T-cell (primary cell): ENCODE measurements at places on chromosomes 2 and 18. TPM values are rescaled to one million over a fixed set of nuclear protein-coding genes. Genes with fewer than 3 reads are reported as not detected.
A peak's percentile ranks its signal among the peaks of the same experiment; 100 is the strongest.

The C2orf66 gene
- not detected for total RNA-seq

The LRP1B gene
- total RNA-seq, result not detected

- no peaks in the 10 kb centered on the region for H3K4me1 ChIP-seq
- peaks cover 18% of the 10 kb centered on the region for H3K27me3 ChIP-seq
- peak overlapping the region; percentile 77 for H3K4me3 ChIP-seq
- H3K36me3 ChIP-seq, result no peaks in the 10 kb centered on the region
- no peak overlapping the region for H3K27ac ChIP-seq
These were observed 557 bp upstream of the DSG2 start for GRCh38 chr18:31497404-31497835.

- H3K4me1 ChIP-seq, result peaks cover 22% of the 10 kb centered on the region
- H3K4me3 ChIP-seq, result no peak overlapping the region
- H3K36me3 ChIP-seq, result peaks cover 16% of the 10 kb centered on the region
- H3K27ac ChIP-seq, result no peak overlapping the region
These were observed 35.7 kb downstream of the ODC1 start for GRCh38 chr2:10412380-10412779.

DNA sequence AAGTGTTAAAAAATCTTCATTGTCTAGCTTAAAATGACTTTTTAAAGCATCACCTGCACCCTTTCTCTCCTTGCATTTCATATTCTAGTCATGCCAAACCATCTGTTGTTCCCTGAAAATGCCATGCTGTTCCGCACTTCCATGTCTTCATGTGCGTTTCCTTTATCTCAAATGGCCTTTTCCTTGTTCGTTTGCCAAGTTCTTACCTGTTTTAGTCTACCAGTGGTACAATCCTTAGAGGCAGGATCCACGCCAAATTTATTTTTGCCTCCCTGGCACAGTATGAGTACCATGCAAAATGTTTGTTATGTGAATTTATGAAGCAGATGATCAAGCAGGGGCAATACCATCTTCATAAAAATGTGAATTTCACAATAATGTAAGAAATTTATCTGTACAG lies 37.0 kb downstream of the TMEFF2 start:
- no peak overlapping the region for H3K27ac ChIP-seq
- DNase-seq, result no peak
- H3K36me3 ChIP-seq, result no peaks in the 10 kb centered on the region
- no peaks in the 10 kb centered on the region for H3K27me3 ChIP-seq

- H3K4me3 ChIP-seq, result no peak overlapping the region
- peak overlapping the region; percentile 98 for H3K27ac ChIP-seq
- H3K27me3 ChIP-seq, result no peaks in the 10 kb centered on the region
- peaks cover 60% of the 10 kb centered on the region for H3K4me1 ChIP-seq
- H3K36me3 ChIP-seq, result no peaks in the 10 kb centered on the region
These were observed 145.3 kb upstream of the ITGA4 start for GRCh38 chr2:181311837-181312236.

The CFAP53 gene
- total RNA-seq, result 0.85 TPM

The MROH2A gene
- not detected for total RNA-seq

The HOXD9 gene
- 0.13 TPM for total RNA-seq

The SH3BP4 gene
- total RNA-seq, result 0.82 TPM

GRCh38 chr2:23850564-23851256 lies 76.2 kb downstream of the ATAD2B start:
- H3K27me3 ChIP-seq, result no peaks in the 10 kb centered on the region
- H3K27ac ChIP-seq, result no peak overlapping the region
- peaks cover 7% of the 10 kb centered on the region for H3K36me3 ChIP-seq
- DNase-seq, result no peak
- no peak overlapping the region for H3K4me3 ChIP-seq
- H3K4me1 ChIP-seq, result no peaks in the 10 kb centered on the region

GRCh38 chr2:104493698-104494097 lies 360.2 kb upstream of the POU3F3 start:
- H3K4me3 ChIP-seq, result no peak overlapping the region
- H3K36me3 ChIP-seq, result no peaks in the 10 kb centered on the region
- no peak overlapping the region for H3K27ac ChIP-seq
- H3K4me1 ChIP-seq, result no peaks in the 10 kb centered on the region
- DNase-seq, result no peak
